ENCODE measurements at places on chromosomes 4 and X.

GRCh38 chr4:77284036-77284435 is 127.0 kb downstream of the CCNG2 start:
- DNase-seq, result no peak

DNA sequence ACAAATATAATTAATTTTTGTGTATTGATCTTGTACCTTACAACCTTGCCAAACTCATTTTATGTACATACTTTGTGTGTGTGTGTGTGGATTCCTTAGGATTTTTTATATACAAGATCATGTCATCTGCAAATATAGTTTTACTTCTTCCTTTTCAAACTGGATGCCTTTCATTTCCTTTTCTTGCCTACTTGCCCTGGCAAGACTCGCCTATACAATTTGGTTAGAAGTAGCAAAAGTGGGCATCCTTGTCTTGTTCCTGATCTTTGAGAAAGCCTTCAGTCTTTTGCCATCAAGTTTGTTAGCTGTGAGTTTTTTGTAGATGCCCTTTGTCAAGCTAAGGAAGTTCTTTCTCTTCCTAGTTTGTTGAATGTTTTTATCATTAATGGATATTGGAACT is 30.5 kb downstream of the RUFY3 start:
- DNase-seq, result no peak

- peak; percentile 57 for DNase-seq
Observed at GRCh38 chr4:157128395-157128794, 52.4 kb downstream of the GLRB start.

DNA sequence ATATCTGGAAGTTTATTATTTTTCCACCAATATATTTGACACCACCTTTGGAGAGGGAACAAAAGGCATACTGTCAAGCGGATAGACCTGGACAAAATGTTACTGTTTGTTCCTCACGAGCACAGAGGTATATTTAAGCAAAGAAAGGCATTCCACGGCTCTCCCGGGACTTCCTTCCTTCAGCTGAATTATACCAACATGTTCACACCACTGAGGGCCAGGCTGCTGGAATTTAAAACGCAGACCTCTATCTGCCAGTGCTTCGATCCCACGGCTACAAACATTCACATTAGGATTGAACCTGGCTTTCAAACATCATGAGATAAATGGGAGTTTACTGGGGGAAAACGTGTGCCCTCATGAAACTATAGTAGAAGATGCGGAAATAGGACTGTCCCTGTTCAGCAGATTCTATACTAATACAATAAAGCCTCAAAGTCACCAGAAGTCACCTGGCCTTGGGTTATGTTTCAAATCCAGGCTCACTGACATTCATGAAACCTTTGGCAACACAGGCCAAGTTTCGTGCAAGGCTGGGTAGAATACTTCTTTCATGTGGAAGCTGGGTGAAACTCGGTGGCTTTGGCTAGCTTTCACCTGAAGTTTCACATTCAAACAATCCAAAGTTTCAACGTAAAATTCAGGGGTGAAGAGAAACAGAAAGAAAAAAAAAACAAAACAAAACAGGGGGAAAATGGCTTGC is 39.5 kb downstream of the SORBS2 start:
- no peak for DNase-seq

GRCh38 chr4:94419549-94419948 is 32.2 kb upstream of the PDLIM5 start:
- DNase-seq, result no peak

DNA sequence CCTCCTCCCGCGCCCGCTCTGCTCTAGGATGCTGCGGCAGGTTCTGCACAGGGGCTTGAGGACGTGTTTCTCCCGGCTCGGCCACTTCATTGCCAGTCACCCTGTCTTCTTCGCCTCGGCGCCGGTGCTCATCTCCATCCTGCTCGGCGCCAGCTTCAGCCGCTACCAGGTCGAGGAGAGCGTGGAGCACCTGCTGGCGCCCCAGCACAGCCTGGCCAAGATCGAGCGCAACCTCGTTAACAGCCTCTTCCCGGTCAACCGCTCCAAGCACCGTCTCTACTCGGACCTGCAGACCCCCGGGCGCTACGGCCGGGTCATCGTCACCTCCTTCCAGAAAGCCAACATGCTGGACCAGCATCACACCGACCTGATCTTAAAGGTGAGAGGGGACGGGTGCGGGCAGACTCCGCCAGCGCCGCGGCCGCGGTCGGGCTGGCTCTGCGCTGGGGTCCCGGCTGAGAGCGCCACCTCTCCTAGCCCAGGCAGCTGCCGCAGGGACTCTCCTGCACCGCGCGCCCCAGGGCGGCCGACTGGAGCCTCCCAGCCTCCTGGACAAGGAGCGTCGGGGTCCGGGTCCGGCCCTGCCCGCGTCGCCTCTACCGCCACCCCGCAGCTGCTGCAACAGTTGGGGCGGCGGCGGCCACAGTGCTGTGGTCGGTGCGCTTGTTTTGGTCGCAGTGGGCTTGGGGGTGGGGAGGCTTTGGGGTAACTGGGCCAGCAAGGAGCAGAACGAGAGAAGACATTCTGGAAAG is at the start of gene PTCHD1:
PTCHD1 (plus strand) TSS at position 2 of the 752 bp plus-strand sequence; CDS start at position 29, 27 bp downstream.
- DNase-seq, result no peak

DNA sequence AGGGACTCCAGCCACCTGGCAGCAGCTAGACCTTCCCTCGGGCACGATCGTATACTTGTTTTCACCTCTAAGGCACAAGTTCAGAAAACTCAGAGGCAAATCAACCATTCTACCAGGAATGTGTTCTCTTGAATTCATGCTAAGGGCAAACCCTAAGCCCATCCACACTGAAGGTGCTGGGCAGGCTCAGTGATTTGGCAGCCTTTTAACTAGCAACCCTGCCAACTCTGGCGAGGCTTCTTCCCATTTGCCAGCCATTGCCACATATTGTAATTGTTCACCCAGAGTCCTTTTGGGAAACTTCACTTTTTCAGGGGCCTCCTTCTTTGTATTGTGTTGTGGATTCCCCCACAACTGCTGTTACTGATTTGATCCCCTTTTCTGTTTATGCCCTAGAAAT is 298.6 kb upstream of the LDB2 start:
- no peak for DNase-seq

DNA sequence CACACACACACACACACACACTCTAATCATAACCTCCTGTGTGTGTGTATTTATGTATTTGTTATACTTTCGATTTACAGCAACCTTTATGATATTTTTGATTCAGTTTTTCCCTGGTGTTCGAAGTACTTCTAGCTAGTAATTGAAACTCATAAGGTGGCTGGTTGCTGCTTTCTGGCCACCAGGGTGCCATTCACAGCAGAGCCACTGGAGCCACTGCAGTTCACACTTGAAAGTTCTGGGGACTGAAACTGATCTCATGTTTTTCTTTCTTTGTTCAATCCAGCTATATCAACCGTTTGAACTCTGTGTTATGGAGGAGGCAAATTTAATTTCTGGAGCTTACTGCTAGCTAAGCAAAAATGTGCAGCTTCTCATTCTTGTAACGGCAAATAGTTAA is 419.4 kb downstream of the ADGRL3 start:
- no peak for DNase-seq

DNA sequence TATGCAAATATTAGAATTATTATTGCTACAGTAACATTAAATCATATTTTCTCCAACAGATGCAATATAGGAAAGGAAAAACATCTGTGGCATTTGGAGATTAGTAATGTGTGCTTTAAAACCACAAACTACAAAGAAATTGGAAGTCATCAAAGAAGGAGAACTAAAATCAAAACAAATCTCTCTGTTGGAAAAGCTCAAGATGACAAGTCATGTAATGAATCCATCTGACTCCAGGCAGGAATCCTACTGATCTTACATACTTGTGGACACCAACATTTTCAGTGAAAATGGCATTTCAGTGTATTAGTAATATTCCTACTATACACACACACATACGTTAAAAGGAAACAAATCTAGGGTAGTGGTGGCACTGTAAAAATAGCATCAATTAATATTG is 98.2 kb downstream of the SLC39A8 start:
- no peak for DNase-seq

- DNase-seq, result no peak
Observed at GRCh38 chr4:84547211-84547610, 35.7 kb upstream of the CDS1 start.

- no peak for DNase-seq
Observed at GRCh38 chrX:134568285-134569016, 89.8 kb downstream of the PLAC1 start.

GRCh38 chrX:149652232-149652981 is 20.8 kb upstream of the TMEM185A start:
- no peak for DNase-seq

- DNase-seq, result no peak
Observed at GRCh38 chrX:38304010-38304409, 23.3 kb downstream of the RPGR start.

GRCh38 chrX:129462707-129463106 is 60.6 kb downstream of the SMARCA1 start:
- DNase-seq, result no peak

GRCh38 chrX:152926279-152926678 is 28.4 kb downstream of the ZNF185 start:
- DNase-seq, result peak; percentile 74

DNA sequence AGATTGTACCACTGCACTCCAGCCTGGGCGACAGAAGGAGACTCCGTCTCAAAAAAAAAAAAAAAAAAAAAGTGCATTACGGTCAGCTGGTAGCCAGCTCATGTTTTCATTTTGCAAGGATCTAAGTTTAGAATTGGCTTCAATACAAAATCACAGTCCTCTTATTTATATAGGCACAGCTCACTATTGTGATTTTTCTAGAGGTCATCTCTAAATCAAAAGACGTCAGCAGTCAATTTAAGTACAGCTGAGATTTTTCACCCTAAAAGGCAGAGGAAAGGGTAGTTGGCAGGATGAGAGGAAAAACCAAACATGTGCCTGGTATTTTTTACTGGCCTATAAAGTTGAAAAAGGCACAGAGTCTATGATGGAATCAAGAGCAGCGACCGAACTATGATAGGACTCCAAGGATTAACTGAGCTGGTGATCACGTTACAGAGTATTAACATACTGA is 30.8 kb downstream of the ASB5 start:
- DNase-seq, result peak; percentile 82

GRCh38 chrX:148047200-148047599 is 66.1 kb downstream of the FMR1NB start:
- no peak for DNase-seq

DNA sequence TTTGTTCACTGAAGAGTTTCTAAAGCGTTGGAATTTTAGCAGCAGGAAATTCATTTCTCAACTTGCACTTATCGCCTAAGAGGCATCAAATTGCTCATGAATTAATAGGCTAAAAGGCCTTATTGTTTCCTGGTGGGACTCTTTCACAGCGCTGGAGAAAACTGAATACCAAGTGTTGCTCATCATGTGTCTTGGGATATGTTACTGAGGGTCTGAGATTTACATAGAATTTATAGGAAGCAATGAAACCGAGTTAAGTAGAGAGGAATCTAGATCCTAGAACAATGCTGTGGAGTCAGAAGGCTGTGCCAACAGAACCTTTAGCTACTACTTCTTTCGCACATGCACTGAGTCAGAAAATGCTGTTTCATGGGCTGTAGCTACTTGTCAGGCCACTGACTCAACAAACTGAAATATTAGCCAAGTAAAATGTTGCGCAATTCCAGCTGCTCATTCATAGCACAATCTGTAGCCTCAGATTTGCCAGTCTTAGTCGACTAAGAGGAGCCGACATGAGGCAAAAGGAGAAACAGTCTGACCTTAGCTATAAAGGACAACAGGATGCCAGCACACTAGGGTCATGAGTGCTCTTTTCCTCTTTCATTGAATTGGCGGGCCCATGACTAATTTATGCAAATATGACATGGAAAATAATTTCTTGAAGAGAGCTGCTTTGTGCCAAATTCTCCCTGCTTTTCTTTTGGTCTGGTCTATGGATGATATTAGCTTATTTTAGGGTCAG is 35.9 kb upstream of the CXCL8 start:
- DNase-seq, result peak; percentile 99

DNA sequence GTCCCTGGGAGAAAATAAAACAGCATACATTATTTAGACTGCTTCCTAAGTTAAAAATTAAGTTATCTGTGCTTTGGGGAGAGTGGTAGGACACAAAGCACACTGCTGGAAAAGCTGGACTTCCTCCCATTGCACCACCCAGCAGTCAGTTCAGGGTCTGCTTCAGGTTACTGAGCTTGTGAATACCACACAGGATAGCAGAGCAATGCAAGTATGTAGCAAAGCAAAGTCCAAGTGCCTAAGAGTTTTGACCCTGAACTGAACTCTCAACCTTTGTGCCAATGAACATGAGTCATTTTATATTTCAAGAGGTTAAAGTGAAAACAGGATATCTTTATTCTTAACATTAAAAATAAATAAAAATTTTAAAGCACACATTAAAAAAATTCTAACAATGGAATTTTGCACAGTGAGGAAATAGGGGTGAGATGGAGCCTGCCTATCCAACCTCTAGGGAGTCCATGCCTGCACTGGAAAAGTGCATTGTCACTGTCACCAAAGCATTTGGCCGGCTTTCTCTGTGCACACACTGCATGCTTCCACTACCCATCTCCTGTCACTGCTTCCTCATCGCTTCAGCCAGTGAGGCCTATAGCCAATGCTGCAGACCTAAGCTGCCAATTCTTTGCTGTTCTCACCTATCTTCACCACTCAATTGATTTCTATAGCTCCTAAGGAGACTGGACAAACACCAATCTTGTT is 50.9 kb downstream of the ABCG2 start:
- DNase-seq, result peak; percentile 7

GRCh38 chrX:144275367-144275766 is 391.5 kb downstream of the UBE2NL start:
- DNase-seq, result no peak

DNA sequence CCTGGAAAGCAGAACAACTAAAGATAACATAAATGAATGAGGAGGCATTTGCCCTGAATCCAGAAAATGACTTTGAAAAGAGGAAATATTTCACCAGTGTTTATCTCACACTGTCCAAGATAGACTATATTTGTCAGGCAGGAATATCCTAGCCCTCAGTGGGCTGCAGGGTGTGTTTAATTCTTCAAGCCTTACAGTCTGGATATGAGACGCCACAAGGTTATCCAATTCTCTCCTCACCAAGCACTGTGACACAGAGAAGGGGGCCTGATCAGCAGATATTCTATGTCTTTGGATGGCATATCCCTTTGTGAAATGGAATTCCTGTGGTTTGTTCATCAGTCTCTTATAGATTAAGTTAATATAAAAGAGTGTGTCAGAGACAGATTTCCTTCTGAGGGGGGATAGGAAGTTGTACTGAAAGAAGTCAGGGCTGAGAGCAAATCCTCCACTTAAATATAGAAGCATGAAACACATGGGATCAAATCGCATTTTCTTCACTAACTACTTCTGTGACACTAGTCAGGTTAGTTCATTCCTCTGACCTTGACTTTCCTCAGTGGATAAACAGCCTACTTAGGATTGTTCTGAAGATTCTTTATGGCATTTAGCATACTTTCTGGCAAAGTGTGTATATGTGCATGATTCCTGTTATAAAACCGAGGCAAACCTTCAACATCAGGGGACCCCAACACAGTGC is 6.8 kb upstream of the G3BP2 start:
- peak; percentile 25 for DNase-seq

DNA sequence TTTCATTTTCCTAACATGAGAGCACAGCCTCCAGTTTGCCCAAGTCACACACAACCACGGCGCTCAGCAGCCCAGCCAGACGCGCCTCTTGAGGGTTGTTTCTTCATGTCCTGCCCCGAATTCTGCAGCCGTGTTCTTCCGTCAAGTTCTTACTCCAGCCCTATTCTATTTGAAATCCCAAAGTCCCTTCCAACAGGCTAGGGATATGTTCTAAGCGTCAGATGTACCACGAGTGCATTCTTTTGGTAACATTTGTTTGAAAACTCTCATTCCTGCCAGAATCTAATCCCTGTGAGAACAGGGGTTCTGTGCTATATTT is 23.1 kb downstream of the ACSL1 start:
- peak; percentile 46 for DNase-seq

Data from fibroblast of skin of right quadriceps (primary cell).